ENCODE measurements at places on chromosomes 11 and 22. TPM values are rescaled to one million over a fixed set of nuclear protein-coding genes. Genes with fewer than 3 reads are reported as not detected.

CHRM1 gene
- total RNA-seq: not detected

DNA sequence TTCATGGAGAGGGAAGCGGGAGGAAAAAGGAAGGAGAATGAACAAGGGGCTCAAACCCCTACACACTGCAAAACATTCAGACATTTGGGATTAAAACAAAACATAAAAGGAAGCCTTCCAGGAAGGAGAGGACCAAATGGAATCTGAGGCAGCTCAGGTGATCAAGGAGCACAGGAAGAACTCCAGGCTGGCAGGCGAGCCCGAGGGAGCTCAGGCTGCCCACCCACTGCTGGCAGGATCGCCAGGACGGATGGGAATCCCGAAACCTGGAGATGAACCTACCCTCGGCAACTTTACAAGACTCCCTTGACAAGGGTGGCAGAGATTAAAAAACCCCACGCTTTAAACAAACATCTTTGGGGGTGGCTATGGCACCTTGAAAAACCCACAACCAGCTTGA is 5.0 kb upstream of the PYGM start:
- DNase-seq: no peak

GRCh38 chr11:31786996-31787685 is 24.0 kb downstream of the PAX6 start:
- no peak for DNase-seq

TRIM5 gene
- total RNA-seq: 12.4 TPM

GRCh38 chr11:94658386-94658785 is 91.2 kb downstream of the PIWIL4 start:
- no peak for DNase-seq

SYT13 gene
- not detected for total RNA-seq

SPI1 gene
- 2.0 TPM for total RNA-seq

DNA sequence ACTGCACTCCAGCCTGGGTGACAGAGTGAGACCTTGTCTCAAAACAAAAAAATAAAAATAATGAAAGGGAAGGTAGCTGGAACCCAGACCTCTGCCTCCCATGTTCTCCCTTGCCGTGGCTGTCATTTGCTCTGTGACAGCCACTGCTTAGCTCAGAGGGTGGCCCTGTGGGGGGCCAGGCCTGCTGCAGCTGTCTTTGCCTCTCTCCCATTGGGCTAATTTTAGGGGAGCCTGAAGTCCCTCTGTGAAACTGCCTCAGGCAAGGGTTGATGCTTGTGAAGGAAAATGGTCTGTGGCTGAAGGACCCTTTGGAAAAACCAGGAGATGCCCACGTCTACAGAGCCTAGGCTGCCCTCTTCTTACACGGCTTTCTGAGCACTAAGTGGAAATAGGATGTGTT is 42.9 kb downstream of the C11orf91 start:
- no peak for DNase-seq

GRCh38 chr11:13423372-13423771 is 39.6 kb downstream of the BTBD10 start:
- no peak for DNase-seq

GRCh38 chr11:118625036-118625690 is 17.7 kb downstream of the PHLDB1 start:
- DNase-seq: no peak

GGT5 gene
- total RNA-seq: 0.42 TPM

GRCh38 chr11:47863189-47863897 is 15.2 kb upstream of the NUP160 start:
- no peak for DNase-seq

Measured in natural killer cell treated with Interleukin-12 subunit alpha and Interleukin-12 subunit beta and Interleukin-15 and Interleukin-18, amount 100 ng/mL, for 72 hours (primary cell).